Fibroblast of skin of left biceps (primary cell): ENCODE measurements at places on chromosomes 5 and 9.

DNA sequence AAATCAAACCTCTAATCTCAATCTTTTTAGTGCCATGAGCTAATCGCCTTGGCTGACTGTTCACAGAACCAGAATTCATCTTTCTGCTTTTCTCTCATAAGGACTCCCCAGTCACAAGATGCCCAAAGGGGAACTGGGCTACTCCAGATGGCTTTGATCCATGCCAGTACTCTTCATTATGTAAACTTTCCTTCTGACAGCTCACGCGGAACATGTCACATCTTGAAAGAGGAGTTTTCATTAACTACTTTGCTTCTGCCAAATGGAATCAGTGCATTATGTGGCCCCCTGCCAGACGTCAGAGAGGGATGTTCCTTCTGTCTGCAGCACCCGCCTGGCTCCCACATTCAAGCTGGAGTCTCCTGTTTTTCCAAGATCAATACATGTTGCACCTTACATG is 142.1 kb upstream of the NMUR2 start:
- DNase-seq = no peak

DNA sequence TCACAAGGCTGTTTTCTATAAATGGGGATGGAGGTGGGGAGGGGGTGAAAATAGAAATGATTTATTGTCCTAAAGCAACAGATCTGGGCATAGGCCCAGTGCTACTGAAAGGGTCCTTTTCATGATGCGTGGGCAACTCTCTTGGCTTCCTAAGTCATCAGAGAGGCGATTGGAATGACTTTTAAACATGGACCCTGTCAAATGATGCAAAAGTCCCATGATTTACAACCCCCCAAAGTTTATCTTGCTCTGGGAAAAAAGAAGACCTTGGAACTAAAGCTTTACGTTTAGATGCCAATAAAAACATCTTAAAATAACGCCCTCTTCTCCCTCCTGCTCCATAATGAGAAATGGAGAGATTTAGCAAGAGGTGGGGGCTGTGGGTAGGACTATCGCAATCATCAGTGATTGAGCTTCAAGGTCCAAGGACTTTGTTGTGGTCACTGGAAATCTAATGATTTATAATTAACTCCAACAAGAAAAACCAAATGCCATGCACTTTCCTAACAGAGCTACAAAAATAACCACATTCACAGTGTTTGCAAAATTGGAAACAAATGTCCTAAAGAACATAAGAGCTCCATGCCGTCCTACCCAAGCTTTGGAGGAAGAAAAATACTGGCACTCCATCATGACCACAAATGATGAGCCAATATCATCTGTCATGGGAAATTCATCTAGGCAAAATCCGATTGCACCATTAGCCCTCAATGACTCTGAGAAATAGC is 167.5 kb upstream of the CLINT1 start:
- peak; percentile 99 for DNase-seq

- DNase-seq = peak; percentile 58
These were observed 44.8 kb downstream of the VCAN start for GRCh38 chr5:83516377-83516776.

GRCh38 chr5:154406231-154406630 is 39.6 kb upstream of the SAP30L start:
- DNase-seq = no peak

- DNase-seq = peak; percentile 37
These were observed 171.2 kb downstream of the CCDC171 start for GRCh38 chr9:15724016-15724415.

DNA sequence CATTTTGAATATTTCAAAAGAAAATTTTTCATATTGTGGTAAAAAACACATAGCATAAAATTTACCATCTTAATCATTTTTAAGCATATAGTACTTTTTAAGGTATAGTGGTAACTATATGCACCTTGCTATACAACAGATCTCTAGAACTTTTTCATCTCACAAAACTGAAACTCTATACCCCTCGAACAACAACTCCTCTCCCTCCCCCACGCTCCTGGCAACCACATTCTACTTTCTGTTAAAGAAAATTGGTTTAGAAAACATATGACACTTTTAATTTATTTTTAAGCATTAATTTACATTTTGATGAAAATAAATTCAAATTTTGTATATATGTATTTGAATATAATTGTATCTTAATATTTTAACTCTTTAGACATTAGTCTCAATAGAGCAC is 147.2 kb upstream of the EFNA5 start:
- no peak for DNase-seq

- no peak for DNase-seq
These were observed 1.7 kb downstream of the LAMC3 start for GRCh38 chr9:131010482-131011273.

- DNase-seq = peak; percentile 41
These were observed 227.0 kb downstream of the ZNF608 start for GRCh38 chr5:124519396-124519795.

GRCh38 chr5:172798422-172799215 is 27.6 kb upstream of the DUSP1 start:
- peak; percentile 66 for DNase-seq

DNA sequence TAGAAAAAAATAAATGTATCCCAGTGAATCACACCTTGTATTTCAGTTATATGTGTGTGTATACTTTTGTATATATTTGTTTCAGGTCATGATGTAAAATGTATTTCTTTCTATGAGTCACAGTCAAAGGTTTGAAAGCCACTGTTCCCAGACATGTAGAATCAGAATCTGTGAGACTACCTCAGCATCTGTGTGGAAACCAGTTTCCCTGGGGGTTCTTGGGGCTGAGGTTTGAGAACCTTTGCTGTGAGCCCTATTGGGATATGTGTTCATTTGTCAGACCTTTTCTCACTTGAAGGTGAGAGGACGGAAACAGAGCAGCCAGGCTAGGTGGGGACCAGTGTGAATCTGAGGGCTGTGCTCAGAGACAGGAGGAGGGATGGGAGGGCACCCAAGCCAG is 78.7 kb upstream of the SAP30L start:
- DNase-seq = no peak

- no peak for DNase-seq
These were observed 116.9 kb downstream of the IRX2 start for GRCh38 chr5:2634399-2635176.

- no peak for DNase-seq
These were observed 3.2 kb upstream of the MAMDC2 start for GRCh38 chr9:70040376-70040903.

DNA sequence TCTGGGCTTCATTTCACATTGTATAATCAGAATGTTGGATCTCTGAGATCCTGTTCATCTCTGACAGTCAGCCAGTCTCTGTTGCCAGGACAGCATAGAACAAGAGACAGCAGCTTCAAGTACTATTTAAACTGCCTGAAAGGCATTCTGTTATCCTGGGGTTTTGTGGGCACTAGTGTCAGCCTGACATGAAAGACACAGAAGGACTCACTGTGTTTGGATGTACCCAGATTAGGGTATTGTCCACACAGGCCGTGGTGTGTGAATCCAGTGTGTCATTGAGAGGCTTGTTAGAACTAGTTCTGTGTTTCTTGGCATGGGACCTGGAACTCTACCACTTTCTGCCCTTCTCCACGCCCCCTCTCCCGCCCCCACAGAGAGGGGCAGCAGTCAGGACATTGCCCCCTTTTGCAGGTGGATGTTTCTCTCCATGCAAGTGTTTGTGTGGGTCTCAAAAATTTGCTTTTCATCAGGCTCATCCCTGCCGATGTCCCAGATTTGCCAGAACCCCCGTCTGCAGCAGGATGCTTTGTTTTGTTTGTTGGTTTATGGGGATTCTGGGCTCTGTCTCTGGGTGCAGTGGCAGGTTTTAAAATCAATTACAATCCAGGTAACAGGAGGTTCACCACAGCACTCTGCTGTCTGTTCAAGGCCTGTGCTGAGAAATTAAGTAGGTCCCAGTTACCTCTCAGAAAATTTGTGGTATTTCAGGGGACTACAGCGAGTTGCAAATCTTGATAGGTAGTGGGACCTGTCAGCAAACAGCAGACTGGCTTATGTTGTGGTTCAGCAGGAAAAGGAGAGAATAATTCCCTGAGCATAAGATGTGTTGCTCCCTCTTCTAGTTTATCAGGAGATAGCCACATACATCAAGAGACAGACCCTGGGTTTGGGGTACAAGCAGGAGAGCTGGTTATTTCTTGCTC is 144.6 kb downstream of the DOCK2 start:
- DNase-seq = no peak
